Bronchus fibroblast of lung (primary cell): ENCODE measurements at places on chromosomes 4 and X. TPM values are rescaled to one million over a fixed set of nuclear protein-coding genes. Genes with fewer than 3 reads are reported as not detected.

Gene CLCN4
- total RNA-seq: 2.9 and 4.2 TPM in 2 replicates

Gene XAGE1A
- not detected in 2 replicates for total RNA-seq

Gene TCEAL7
- 36.1 and 44.2 TPM in 2 replicates for total RNA-seq

Gene ODAPH
- not detected in 2 replicates for total RNA-seq

Gene LUZP4
- total RNA-seq: not detected in 2 replicates

Gene CXCR3
- not detected in 2 replicates for total RNA-seq

Gene NAP1L3
- 0.89 and 1.8 TPM in 2 replicates for total RNA-seq
